ENCODE measurements at places on chromosomes 13 and 19.

- no peak for DNase-seq
Measured at GRCh38 chr13:113854238-113855011, 9.5 kb downstream of the GAS6 start.

DNA sequence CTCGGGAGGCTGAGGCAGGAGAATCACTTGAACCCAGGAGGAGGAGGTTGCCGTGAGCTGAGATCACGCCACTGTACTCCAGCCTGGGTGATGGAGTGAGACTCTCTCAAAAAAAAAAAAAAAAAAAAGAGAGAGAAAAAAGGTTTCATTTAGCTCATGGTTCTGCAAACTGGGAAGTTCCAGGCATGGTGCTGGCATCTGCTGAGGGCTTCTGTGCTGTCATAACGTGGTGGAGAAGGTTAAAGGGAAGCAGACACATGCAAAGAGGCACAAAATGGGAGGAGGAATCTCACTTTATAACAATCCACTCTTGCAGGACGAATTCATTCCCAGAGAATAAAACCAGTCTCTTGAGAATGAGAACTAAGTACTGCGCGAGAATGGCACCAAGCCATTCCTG is 34.9 kb upstream of the SIAH3 start:
- no peak for DNase-seq

DNA sequence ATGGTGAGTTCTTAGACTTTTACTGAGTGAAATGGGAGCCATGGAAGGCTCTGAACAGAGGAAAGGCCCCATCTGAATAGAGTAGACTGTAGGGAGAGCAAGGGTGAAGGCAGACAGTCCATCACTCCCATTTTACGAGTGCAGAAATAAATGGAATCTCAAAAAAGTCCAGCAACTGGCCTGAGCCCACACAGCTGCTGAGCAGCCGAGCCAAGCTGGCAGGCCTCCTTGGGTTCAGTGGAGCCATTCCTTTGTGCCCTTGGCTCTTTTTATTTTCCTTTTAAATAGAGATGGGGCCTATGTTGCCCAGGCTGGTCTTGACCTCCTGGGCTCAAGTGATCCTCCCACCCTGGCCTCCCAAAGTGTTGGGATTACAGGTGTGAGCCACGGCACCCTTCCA is 1.0 kb upstream of the MYH14 start:
- no peak for DNase-seq

GRCh38 chr13:110265682-110266430 is 41.1 kb downstream of the COL4A1 start:
- DNase-seq: no peak

DNA sequence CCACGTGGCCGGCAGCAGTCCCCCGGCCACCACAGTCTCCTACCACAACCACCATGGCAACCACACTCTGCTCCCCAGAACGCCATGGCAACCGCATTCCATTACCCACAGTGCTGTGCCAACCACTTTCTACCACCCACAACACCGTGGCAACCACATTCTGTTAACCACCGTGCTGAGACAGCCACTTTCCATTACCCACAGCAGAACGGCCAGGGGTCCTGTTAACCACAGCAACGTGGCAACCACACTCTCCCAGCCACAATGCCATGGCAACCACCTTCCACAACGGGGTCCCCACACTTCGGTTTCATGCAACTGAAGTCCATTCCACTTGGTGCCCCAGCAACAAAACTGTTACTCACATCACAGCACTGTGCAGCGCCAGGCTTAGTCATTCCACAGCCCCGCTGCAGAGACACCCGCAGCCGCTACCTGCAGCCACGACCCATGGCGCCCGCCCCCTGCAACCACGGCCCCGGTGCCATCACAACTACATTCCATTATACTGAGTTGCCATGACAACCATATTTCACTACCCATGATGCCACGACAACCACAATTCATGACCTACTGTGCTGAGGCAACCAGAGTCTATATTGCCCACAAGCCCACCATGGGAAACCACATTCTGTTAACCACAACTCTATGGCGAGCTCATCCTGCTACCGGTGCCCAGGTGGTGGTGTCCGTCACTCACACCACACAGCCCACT is 10.0 kb downstream of the DPF1 start:
- no peak for DNase-seq

DNA sequence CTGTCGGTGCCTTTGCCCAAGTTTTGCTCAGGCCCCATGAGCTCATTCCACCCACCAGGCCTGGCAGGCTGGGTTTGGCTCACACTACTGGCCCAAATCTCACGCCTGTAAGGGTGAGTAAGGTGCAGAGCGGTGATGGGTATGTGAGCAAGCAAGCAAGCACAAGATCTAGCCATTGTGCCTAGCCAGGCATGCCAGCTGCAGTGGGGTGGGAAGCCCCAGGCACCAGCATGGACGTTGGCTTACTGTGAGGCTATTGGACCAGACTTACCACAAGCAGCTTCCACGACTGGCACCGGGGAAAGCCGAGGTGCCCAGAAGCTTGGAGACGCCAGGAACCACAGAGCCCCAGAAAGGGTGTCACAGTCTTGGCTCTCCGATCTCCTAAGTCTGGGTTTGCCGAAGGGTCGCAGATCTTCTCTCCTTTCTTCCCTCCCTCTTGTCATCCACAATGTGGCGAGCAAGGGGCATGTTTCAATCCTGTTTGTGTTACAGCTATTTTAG is 2659.4 kb upstream of the PCDH20 start:
- no peak for DNase-seq

DNA sequence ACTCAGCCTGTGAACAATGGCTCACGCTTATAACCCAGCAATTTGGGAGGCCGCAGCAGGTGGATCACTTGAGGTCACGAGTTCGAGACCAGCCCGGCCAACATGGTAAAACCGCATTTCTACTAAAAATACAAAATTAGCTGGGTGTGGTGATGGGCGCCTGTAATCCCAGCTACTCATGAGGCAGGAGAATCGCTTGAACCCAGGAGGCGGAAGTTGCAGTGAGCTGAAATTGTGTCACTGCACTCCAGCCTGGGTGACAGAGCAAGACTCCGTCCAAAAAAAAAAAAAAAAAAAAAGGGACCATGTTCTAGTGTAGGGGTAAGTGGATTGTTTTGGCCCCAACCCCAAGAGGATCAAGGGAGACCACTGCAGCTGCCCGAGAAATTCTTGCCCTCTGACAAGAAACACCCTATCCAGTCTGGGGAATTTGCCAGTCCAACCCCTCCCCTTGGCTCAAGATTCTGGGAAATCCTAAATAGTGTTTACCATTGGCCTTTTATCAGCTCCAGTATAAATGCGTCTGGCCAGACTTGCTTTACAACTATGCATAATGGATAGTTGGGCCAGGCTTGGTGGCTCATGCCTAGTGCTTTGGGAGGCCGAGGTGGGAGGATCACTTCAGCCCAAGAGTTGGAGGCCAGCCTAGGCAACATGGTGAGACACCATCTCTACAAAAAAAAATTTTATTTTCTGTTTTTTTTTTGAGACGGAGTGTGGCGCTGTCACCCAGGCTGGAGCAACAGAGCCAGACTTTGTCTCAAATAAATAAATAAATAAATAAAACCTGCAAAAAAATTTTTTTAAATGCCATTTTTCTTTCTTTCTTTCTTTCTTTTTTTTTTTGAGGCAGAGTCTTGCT is 5.1 kb upstream of the DHDH start:
- no peak for DNase-seq

Measured in iPS DF 6.9 (cell line).